Kasumi-1 (cell line): ENCODE measurements at places on chromosomes 3 and 15.

DNA sequence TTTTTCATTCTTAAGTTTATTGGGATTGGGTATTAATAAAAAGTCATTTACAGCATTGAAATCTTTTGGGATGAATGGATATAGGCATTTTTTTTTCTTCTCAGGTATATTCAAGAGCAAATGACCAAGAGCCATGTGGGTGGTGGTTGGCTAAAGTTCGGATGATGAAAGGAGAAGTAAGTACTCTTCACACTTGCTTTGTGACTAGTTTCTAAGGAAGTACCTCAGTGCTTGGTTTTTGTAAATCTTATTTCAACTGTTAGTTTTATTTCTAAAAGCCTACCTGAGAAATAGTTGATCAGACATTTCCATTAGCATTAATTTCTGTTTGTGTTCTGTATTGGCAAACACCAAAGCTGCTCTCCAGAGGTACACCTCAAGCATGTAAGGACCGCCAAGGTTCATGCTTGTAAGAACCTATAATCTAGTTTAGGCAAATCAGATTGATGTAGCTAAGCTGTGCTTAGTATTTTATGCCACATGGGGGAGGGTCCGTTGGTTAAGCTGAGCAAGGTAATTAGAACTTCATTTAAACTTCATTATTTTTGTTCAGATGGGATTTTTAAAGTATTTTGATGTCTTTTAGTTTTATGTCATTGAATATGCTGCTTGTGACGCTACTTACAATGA lies 35.4 kb downstream of the FXR1 start:
- DNase-seq = peak; percentile 11

DNA sequence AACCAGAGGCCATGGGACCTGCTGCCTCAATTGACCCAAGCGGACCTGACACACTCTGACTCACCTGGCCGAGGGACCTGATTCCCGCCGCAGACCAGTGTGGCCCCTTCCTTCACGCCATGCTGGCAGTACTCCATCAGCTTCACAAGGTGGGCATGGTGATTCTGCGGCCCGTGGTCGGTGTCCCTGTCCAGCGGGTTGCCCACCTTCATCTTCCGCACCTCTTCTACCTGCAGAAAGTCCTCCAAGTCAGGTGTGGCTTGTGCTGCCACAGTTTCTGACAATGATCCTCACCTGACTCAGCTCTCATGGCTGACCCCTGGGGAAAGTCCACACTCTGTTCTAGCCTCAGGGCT lies 25.9 kb upstream of the SLC41A3 start:
- no peak for DNase-seq

DNA sequence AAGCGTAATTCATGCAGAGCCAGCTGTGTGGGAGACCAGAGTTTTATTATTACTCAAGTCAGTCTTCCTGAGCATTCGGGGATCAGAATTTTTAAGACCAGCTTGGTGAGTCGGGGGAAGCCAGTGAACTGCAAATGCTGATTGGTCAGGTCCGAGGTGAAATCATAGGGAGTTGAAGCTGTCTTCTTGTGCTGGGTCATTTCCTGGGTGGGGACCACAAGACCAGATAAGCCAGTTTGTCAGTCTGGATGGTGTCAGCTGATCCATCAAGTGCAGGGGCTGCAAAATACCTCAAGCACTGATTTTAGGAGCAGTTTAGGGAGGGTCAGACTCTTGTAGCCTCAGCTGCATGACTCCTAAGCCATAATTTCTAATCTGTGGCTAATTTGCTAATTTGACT lies 228.1 kb upstream of the ATP10A start:
- no peak for DNase-seq

DNA sequence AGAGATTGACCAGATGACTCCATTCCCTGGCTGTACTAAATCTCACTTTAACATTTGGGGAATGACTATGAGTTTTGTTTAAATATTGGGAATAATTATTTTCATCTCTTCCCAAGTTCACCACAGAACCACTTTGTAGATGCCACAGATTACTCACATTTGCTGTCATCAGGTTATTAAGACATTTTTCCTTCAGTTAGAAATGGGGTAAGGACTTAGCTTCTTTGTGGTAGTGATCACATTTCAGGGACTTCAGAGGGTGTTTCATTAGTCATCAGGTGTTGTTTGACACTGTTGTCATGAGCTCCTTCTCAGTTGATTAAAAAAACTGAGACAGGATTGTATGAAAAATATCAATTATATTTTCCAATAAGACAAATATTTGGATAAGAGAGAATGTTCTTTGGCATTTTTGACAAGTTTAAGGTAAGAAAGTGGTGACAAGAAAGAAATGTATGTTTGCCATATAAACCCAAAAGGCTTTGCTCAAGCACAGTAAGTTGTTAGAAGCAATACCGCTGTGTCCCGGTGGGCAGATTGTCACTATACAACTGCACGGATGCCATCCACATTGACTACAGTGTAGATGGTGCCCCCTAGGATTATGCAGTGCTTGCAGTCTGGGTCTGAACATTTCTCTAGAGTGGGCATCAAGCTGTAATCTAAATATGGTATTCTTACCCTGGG lies 22.3 kb downstream of the FBXL2 start:
- no peak for DNase-seq

DNA sequence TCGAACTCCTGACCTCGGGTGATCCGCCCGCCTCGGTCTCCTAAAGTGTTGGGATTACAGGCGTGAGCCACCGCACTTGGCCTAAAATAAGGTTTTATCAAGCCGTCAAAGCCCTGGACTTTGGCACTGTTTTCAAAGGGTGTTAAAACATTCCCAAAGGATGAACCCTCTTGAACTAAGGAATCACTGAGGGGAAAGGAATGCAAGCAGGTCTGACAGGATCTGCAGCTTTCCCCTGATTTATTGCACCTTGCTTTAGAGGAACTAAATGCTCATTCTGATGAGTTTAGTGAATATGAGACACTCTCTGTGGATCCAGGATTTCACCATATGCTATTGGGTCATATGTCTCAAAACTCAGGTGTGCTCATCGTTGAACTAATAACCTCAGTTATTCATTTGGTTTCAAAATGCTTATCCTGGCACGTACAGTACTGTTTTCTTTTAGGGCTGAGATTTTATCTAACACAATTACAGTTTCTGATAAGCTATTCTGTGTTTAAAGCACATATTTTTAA lies 63.0 kb upstream of the TSC22D2 start:
- DNase-seq = no peak

GRCh38 chr15:89042387-89042786 lies 45.9 kb upstream of the ABHD2 start:
- DNase-seq = no peak

DNA sequence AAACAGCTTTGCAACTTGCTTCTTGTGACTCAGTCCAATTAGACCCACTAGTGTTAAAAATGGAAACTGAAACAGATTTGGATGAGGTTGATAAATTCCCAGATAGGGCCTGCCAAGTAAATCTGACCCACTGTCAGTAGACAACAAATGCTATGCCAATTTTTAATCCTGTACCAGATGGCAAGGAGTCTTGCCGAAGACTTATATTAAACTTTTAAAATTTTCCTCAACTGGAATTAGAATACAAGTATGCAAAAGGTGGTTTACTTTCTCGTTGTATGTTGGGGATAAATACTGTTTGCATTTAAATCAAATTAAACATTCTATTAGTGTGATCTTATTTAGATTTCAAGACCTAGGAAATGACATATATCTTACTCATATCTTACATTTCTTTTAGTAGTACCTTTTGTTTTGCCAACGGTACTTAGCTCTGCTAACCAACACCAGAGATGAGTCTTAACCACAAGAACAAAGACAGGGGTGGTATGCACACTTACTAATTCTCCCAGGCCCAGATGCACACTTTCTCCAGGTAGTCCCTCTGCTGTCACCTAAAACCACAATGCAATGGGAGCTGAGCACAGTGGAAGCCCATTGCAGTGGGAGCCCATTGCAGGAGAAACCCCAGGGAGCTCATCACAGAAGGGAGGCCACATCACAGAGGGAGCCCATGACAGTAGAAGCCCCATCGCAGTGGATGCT lies 77.8 kb downstream of the WWTR1 start:
- no peak for DNase-seq
